A549 treated with GW870086 at 1 μM for 4 hours (cell line): ENCODE measurements at places on chromosomes 3 and 15. TPM values are rescaled to one million over a fixed set of nuclear protein-coding genes. Genes with fewer than 3 reads are reported as not detected.

Gene LRRIQ4
- total RNA-seq, result not detected in 5 replicates

Gene BCL6
- total RNA-seq, result 6.6 to 10.1 TPM (median 9.5 TPM) in 5 replicates

Gene KY
- total RNA-seq, result 0.09 to 0.13 TPM (median 0.10 TPM) in 3 of 5 replicates, not detected in the others

Gene TAMM41
- 24.4 to 28.8 TPM (median 26.8 TPM) in 5 replicates for total RNA-seq

Gene SPATA12
- total RNA-seq, result 0.25 to 0.44 TPM (median 0.39 TPM) in 5 replicates

Gene USP50
- total RNA-seq, result 0.24 TPM in 1 of 5 replicates, not detected in the others

Gene NCKIPSD
- 7.4 to 9.7 TPM (median 8.5 TPM) in 5 replicates for total RNA-seq

Gene GOLGA6L7
- total RNA-seq, result not detected in 5 replicates

Gene SCG5
- 1.8 to 3.2 TPM (median 2.7 TPM) in 5 replicates for total RNA-seq

Gene GOLGA8S
- 0.07 to 0.19 TPM (median 0.17 TPM) in 5 replicates for total RNA-seq

Gene TTLL13
- total RNA-seq, result 0.17 to 0.51 TPM (median 0.24 TPM) in 4 of 5 replicates, not detected in the other

Gene RMDN3
- total RNA-seq, result 21.5 to 23.7 TPM (median 23.1 TPM) in 5 replicates

Gene SELENOK
- total RNA-seq, result 19.4 to 26.1 TPM (median 21.8 TPM) in 5 replicates

Gene AAGAB
- 61.5 to 70.1 TPM (median 66.5 TPM) in 5 replicates for total RNA-seq

Gene B3GNT5
- total RNA-seq, result 12.7 to 17.8 TPM (median 16.2 TPM) in 5 replicates

Gene HEXA
- total RNA-seq, result 131 to 157 TPM (median 152 TPM) in 5 replicates
